ENCODE measurements at places on chromosomes 7 and 10.

DNA sequence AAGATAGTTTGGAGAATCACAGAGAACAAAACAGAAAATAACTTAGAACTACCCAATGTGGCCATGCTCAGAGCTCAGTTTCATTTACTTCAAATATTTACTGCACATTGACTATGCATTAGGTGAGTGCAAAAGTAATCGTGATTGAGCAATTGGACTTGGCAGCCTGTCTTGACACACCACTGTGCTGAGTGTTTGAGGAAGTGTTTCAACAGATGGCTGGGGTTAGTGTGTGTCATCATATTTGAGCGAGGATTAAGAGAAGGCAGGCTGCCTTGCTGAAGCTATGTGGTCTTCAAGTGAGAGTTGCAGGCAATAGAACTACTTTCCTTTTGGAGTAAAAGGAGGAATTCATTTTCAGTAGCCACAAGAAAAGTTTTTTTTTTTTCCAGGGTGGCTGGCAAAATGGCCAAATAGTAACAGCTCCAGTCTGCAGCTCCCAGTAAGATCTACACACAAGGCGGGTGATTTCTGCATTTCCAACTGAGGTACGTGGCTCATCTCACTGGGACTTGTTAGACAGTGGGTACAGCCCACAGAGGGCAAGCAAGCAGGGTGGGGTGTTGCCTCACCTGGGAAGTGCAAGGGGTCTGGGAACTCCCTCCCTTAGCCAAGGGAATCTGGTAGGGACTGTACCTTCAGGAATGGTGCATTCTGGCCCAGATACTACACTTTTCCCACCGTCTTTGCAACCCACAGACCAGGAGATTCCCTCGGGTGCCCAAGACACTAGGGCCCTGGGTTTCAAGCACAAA lies 37.6 kb downstream of the AKR1C4 start:
- DNase-seq, result peak; percentile 36

DNA sequence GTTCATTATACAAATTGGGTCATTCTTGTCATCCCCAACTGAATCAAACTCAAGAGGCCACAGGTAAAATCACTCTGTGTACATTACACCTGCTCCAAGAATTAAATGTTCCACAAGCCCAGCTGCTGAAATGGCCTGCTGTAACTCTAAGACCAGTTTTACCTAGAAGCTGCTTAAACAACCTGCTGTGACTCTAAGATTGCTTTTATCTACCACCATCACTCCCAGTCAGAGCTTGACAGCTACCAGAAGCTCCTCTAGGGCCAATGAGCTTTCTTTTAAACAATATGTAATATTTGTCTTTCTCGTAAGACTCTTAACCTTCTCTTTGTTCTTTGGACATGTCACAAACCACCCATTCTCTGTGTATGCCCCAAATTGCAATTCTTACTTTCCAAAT lies 141.8 kb upstream of the LRGUK start:
- no peak for DNase-seq

- DNase-seq, result no peak
Measured at GRCh38 chr7:2947058-2947780, 96.4 kb downstream of the CARD11 start.

- DNase-seq, result no peak
Measured at GRCh38 chr7:22430457-22430856, 69.5 kb downstream of the STEAP1B start.

DNA sequence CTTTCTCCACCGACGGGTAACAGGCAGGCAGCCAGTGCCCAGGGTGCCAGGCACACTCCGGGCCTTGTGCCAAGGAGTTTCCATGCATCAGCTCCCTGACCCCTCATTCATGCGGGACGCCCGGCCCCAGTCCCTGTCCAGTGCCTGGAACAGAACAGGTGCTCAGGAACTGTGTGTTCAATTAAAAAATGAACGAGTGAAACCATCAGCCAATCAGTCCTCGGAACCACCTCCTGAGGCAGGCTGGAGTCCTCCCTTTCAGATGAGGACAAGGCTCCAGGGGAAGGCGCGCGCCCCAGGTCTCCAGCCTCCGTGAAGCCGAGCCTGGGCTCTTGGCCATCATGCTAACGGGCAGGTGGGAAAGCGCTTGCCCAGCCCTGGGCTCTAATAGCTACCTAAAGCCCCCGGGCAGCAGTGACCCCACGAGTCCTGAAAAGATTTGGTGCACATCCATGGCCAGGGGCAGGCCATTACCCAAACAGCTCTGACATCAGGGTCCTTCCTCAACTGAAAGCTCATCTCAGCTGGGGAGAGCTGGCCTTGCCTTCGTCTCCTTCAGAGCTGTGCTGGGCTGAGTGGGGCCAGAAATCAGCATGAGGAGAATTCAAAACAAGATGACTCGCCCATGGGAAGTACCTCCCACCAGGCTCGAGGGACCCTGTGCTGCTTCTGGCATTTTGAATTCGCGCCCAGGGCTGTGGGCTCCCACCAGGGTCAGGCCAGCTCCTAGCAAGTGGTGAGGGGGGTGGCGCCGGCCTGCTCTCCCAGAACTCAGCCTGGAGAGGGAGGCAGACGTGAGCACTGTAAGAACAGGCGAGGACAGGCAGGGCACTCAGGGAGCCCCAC lies 200.5 kb downstream of the MAD1L1 start:
- no peak for DNase-seq

DNA sequence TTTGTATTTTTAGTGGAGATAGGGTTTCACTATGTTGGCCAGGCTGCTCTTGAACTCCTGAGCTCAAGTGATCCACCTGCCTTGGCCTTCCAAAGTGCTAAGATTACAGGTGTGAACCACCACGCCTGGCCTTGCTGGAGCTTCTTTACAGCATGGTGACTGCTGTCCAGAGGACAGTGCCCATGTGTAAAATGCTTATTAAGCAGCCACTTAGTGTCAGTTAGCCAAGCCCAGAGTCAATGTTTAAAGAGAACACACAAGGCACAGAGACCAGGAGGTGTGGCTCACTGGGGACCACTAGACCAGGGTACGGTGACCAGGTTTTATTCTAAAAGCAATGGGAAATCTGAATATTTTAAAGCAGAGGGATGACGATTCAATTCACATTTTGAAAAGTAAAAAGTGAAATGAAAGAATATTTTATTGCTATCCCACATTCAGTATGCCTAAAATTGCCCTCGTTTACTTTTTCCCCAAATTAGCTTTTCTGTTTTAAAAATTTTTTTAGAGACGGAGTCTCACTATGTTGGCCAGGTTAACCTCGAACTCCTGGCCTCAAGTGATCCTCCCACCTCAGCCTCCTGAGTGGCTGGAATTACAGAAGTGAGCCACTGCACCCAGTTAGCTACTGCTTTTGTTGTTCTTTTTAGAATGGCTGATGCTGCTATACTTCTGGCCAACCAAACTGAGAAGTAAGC lies 172.8 kb downstream of the NRP1 start:
- no peak for DNase-seq

GRCh38 chr10:5314840-5315239 lies 49.9 kb upstream of the UCN3 start:
- no peak for DNase-seq

GRCh38 chr7:120582916-120583315 lies 275.0 kb downstream of the TSPAN12 start:
- DNase-seq, result no peak

DNA sequence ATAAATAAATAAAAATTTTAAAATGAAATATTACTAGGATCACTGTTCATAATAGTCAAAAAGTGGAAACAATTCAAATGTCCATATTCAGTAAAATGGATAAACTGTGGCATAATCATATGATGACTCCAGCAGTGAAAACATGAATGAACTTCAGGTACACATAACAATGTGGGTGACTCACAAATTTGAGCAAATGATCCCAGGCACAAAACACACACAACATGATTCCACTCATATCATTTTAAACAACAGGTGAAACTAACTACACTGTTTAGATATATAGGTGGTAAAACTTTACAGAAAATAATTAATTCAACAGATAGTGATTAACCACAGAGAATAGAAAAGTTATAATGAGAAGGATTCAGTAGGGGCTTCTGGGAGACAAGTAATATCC lies 14.7 kb upstream of the SAMD8 start:
- no peak for DNase-seq

DNA sequence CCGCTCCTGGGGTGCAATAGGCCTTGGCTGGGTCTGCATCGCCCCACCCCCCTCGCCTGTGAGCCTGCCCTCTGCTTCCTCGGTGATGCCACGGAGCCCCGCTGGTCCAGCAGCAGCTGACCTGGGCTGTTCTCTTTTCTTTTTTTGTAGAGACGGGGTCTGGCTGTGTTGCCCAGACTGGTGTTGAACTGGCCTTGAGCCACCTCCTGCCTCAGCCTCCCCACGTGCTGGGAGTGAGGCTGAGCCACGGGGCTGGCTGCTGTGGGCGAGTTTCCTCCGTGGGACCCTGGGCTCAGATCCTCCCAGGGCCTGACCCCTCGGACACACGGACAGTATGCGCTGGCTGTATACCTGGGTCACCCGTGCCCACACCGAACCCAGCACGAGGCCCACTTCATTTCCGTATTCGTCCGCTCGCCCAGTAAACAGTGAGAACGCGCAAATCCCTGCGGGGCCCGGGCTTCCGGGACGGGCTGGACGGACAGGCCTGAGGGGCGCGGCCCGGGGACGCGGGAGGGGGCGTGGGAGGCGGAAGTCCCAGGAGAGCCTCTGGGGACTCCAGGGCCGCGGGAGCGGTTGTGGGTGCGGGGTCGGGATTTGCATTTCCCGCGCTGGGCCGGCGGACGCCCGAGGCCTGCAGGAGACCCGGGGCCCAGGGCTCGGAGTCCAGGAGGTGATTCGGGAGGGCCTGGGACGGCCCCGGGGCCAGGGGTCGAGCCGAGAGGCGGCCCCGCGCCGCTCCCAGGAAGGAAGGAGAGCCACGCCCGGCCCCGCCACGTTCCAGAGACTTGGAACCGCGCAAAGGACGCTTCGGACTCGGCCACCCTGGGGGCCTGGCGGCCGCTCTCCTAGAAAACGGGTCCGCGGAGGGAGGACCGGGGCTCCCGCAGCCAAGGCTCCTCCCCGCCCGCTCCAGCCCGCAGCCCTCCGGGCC lies 57.7 kb upstream of the DNAJB6 start:
- DNase-seq, result no peak

GRCh38 chr7:124570558-124570957 lies 195.0 kb downstream of the GPR37 start:
- DNase-seq, result no peak

GRCh38 chr7:147106746-147107145 lies 990.1 kb downstream of the CNTNAP2 start:
- DNase-seq, result no peak

- DNase-seq, result peak; percentile 29
Measured at GRCh38 chr10:79268161-79268601, 79.1 kb upstream of the PPIF start.

- DNase-seq, result no peak
Measured at GRCh38 chr7:26379711-26380110, 88.0 kb downstream of the SNX10 start.

DNA sequence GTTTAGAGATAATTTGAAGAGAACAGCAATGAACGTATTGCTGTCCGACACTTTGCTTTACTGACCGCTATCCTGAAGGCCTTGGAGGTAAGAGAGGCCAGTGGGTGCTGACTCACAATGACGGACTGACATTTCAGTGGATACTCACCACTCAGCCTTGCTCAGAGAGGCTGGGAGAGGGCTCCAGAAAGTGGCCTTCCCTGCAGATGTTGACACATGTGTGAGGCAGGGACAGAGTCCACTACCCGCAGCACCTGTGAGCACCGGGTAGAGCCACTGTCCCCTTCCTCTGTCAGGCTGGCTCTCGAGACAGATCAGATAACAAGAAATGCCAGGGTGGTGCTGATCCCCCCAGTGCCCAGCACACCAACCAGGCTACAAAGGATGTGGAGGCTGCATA lies 75.0 kb downstream of the GPR26 start:
- DNase-seq, result no peak

DNA sequence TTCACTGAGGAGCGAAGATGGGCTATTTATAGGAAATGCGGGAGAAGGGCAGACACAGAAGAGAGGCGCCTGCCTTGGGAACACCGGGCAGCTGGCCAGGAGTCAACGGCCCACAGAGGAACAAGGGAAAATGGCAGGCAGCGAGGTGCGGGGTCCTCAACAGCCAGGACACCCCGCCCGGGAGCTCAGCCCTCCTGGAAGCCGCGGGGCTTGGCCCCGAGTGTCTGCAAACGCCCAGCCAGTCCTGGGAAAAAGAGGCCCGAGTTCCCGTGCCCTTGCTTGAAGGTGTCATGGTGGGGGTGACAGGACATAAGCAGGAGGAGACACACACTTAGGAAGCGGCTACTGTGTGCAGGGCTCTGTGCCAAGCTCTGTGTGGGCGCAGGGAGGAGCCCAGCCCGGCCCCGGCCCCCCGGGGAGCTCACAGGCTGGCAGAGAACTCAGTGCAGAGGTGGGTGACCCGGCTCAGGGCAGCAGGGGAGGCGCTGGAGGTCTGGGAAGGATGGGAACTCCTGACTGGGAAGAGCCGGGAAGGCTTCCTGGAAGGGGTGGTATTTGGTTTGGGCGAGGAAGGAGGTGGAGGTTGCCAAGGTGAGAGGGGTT lies 79.9 kb downstream of the ELFN1 start:
- DNase-seq, result no peak

DNA sequence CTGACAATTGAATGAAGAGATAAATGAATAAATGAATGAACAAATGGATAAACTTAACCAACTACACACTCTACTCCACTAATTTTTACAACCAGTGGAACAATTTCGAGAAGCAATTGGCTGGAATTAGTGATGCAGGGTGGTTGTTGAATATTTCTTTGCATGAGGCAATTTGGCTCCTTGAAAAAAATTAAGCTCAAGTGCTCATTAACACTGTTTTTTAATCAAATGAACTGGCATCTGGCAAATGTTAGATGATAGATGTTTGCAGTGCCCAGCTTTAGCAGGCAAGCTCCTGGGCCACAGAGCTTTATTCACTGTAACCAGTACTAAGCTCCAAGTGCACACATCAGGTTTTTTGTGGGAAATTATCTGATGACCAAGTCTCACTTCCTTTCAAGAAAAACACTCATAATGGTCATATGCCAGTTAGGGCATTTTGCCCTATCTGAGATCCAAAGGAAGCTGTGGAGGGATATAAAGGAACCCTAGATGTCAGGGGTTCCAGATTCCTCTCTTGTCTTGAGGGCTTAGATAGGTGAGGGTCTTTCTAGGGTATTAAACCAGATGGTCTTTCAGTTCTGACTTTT lies 16.4 kb upstream of the ADD3 start:
- DNase-seq, result no peak

- DNase-seq, result peak; percentile 60
Measured at GRCh38 chr7:4774658-4775249, 669 bp upstream of the AP5Z1 start.

GRCh38 chr10:125015356-125015944 lies 73.5 kb downstream of the ZRANB1 start:
- DNase-seq, result no peak

- no peak for DNase-seq
Measured at GRCh38 chr7:50321487-50322067, 17.1 kb downstream of the IKZF1 start.

DNA sequence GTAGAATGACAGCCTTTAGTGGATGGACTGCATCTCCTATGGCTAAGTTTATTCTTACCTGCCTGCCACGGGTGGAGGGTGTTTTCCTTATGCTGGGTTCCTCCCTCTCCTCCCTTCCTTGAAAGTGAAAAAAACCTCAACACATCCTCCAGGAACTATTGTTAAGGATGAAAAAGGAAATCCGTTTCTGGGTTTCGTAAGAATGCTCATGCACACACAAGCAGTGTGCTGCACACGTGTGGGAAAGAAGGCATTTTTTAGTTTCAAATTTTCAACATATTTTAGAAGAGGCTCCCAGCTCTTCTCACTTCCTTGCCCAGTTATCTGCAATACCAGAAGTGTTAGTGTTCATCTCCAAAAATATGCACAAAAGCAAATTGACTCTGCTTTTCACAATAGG lies 90.6 kb downstream of the FAM171A1 start:
- DNase-seq, result no peak
